HepG2 (cell line): ENCODE measurements at places on chromosomes 4 and X. TPM values are rescaled to one million over a fixed set of nuclear protein-coding genes. Genes with fewer than 3 reads are reported as not detected.

MID2 gene
- total RNA-seq = 0.09 TPM in 1 of 2 replicates, not detected in the other

NWD2 gene
- total RNA-seq = not detected in 2 replicates

FAM149A gene
- not detected in 2 replicates for total RNA-seq

DNA sequence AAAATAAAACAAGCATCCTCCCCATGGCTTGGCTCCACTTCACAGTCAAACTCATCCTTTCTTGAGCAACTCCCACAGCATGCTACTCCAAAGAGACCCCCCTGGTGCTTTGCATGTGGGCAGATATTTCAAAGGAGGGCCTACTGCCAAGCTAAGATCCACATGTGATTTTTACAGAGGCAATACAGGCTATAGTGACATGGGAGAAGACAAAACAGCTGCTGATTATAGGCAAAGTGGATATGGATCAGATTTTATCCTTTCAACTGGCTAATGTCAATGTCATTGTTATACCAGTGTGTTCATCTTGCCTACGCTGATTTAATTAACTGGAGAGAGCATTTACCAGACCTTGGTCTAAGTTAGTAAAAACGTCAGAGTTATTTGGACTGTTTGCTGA is 328.3 kb downstream of the KLHL13 start:
- DNase-seq = no peak

- no peak for DNase-seq
Observed at GRCh38 chrX:14927401-14927800, 54.2 kb downstream of the MOSPD2 start.

DNA sequence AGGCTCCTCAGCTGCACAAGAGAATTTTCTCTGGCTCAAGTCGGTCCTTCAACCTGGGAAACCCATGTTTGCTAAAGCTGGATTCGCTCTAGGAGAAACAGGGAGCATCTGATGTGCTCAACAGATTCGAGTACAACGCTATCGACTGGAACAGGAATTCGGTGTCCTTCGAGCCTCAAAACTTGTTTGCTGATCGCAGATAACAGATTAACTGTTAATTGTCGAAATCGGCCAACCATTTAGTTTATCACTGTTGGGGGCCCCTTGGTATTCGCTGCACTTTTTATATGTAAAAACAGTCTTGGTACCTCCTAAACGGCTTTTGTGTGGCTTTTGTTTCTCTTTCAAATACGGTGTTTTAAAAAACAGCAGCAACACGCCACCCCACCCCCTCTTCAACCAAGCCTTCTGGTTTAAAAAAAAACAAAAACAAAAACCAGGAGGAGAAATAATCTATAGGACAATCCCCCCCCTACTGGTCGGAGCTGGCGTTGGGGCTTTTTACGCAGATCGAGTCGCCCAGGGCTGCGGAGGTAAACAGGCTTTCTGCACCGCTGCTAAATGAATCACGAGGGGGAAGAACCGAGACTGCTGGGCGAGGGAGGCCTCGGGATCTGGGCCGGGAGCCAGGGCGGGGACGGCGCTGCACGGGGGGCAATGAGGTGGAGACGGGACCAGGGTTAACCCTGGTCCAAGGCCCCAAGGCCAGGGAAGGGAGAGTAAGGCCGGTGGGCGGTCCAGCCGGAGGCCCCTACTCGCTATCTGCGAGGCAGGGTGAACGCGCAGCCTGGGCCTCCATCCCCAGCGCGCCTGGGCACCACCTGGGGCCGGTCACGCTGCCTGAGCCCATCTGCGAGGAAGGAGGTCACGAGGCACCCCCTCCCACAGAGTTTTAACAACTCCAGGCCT is 71.7 kb upstream of the BCOR start:
- peak; percentile 70 for DNase-seq

- DNase-seq = no peak
Observed at GRCh38 chr4:18321956-18322530, 300.5 kb upstream of the LCORL start.
